GM23338 (cell line): ENCODE measurements at places on chromosomes 7 and 10.

GRCh38 chr7:108311446-108312168, 144.6 kb downstream of the NRCAM start:
- DNase-seq: no peak

- DNase-seq: no peak
These were observed 461.2 kb upstream of the MBL2 start for GRCh38 chr10:53233749-53234148.

DNA sequence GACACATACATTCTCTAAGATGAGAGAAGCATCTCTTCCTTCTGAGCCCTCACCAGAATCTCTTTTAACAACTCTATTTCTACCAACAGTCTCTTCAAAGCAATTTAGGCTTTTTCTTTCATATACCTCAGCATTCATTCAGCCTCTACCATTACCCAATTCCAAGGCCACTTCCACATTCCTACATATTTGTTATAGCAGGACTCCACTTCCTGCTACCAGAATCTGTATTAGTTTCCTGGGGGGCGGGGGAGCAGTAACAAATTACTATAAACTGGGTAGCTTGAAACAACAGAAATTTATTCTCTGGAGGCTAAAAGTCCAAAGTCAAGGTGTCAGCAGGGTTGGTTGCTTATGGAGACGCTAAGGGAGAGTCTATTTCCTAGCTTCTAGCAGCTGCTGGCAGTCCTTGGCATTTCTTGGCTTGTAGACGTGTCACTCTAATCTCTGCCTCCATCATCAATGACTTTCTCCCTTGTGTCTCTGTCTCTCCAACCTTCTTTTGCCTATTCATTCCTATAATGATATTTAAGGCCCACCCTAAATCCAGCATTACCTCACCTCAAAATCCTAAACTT, 7.4 kb downstream of the PRPS1L1 start:
- peak; percentile 37 for DNase-seq

DNA sequence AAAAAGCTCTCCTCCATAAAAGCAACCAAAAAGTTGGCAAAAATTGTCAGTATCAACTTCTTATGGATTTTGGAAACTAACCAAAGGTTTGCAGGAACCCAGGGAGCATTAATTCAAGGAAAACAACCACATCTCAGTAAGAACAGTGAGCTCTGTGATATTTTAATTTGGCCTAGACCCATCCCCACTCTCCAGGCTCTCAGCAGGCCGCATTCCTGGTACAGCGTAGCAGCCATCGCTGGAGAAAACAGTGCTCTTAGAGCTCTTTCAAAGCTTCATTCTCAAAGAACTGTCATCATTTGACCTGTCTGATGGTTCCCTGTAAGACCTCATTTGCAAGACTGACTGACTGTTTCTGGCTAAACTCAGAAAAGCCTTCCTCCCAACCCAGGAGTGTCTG, 81.9 kb downstream of the NUDCD3 start:
- DNase-seq: peak; percentile 78

- DNase-seq: no peak
These were observed 58.3 kb downstream of the SGMS1 start for GRCh38 chr10:50565301-50566083.

- DNase-seq: no peak
These were observed 51.5 kb downstream of the CHST15 start for GRCh38 chr10:124041675-124042445.
